Stimulated activated CD8-positive, alpha-beta memory T cell treated with anti-CD3 and anti-CD28 coated beads, Interleukin-12 subunit alpha, Interleukin-12 subunit beta, amount 100 ng/mL, for 4 hours (primary cell): ENCODE measurements at places on chromosomes 3 and 15.

DNA sequence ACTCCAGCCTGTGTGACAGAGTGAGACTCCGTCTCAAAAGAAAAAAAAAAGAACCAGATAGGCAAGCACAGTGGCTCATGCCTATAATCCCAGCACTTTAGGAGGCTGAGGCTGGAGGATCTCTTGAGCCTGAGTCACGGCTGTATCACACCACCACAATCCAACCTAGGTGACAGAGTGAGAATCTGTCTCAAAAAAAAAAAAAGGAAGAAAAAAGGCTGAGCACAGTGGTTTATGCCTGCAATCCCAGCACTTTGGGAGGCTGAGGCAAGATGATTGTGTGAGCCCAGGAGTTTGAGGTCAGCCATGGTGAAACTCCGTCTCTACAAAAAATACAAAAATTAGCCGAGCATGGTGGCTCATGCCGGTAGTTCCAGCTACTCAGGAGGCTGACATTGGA lies 5.6 kb upstream of the NICN1 start:
- DNase-seq: no peak

DNA sequence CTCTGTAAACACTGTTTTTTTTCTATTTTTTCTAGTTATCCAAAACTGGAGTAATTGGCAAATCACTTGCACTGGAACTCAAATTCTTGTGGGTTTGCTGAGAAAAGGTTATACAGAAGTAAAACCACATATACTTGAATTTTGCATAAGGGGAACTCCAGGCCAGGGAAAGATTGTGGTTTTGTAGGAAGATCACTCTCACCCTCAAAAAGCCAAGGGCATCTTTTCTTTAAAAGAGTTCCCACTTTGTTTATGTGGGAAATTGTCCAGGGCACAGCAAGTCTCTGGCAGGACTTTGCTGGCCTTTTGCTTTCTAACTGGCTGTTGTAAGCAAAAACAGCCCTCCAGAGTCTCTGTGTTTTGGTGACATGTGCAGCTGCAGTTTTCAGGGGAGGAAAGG lies 340.3 kb upstream of the RBMS3 start:
- DNase-seq: no peak

DNA sequence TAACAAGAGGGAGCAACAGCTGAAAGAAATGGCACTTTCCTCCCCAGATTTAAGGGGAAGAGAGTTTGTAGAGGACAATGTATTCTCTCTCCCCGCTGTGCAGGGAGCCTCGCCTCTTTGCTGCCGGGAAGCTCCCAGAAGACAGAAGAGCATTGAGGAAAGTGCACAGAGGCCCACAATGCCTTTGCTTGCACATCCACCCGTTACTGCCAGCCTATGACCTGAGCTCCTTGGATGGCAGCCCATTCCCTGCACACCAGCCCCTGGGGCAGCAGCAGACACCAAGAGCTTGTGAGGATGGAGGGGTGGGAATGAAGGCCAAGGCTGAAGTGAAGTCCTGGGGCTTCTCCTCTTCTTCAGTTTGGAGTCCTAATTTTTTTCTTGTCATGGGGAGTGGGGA lies 67.0 kb downstream of the CLDN11 start:
- DNase-seq: no peak

DNA sequence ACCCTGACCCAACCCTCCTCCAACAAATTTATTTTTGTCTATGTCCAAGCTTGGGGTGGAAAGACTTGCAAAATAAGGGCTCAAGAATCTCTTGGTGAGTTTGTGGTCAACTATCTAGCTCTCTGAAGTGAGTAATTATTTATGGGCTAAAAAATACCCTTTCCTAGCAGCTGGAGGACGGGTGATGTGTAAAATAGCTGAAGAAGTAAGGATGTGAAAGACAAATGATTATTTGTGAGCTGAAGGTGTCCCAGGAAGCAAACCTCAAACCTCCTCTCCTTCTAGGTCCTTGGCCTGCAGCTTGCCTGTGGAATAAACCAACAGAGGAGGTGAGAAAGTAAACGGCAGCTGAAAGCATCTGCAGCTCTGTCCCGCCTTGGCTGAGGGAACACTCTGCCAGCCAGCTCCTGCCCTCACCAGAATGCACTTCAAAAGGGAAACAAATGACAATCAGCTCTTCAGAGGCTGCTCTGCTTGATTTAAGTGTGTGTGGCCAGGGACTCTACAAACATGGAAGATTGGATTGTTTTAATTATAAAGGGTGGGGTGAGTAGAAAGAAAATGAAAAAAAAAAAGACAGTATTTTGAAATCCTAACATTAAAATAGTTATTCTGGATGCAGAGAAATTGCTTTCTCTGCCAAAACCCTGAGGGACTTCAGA lies 60.3 kb downstream of the TM4SF4 start:
- DNase-seq: no peak
